GM12864 (cell line): ENCODE measurements at places on chromosomes 7 and 10.

DNA sequence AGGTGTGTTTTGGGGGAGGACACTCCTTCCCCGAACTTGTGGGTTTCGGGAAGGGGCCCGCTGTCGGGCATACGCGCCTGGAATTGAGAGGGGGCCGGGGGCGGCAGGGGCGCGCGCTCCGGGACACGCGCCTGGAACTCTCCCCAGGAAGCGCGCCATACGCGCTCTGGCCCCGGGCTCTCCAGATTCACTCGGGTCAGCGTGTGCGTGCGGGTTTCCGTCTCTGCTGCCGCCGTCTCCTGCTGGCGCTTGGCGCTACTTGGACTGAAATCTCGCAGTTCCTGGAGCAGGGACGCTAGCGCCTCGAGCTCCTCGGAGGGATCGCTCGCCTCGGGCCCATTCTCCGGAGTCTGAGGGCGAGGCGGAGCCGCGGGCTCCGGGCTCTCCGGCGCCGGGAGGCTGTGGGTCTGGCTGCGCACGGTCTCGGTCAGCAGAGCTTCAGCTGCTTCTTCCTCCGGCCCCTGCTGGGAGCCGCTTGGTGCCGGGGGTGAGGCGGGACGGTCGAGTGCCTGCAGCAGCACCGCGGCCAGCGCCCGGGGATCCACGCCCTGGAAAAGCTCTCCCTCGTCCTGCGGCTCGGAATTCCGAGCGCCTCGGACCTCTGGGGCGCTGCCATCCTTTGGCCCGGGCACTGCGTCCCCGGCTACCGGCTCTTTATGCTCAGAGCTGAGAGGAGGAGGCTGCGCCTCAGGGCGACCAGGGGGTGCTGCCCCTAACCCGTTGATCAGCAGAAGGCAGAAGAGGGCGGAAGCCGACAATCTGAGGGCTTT is 1.1 kb downstream of the VGF start:
- DNase-seq: no peak

- DNase-seq: no peak
Observed at GRCh38 chr10:6115824-6116350, 27.1 kb downstream of the RBM17 start.

GRCh38 chr7:34123316-34123715 is 218.0 kb downstream of the BMPER start:
- DNase-seq: no peak

- DNase-seq: no peak
Observed at GRCh38 chr7:123397746-123398338, 136.6 kb downstream of the IQUB start.

GRCh38 chr7:128835790-128836641 is 5.8 kb downstream of the FLNC start:
- DNase-seq: no peak

DNA sequence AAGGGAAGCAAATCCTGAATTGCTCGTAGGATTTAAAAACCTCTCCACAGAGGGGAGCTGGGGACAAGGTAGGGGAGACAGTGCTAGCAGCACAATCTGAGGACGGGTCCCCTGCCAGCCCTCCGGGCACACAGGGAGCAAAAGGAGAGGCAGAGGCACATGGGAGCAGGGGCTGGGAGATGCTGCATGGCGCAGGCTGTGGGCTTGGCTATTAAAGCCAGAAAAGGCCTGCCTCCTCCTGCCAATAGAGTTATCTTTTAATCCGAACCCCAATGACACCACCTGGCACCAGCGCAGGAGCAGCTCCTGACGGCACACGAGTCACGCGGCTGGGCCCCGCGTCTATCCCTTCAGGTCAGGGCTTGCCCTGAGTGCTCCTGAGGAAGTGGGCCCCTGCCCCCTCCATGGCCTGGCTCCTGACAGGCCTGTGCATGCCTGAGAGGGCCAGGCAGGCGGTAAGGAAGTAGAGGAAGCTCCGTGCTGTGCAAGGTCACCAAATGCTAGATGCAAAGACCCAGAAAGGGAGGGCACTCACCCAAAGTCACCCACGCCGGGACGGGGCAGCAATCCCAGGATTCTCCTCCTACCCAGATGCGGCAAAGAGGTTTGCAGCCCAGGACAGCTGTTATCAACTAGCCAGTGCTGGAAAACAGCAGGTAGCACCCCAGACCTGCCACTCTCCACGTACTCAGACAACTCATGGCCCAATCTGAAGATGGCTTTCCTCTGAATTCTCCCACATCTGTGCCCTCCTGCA is 28.1 kb downstream of the DLG5 start:
- no peak for DNase-seq

DNA sequence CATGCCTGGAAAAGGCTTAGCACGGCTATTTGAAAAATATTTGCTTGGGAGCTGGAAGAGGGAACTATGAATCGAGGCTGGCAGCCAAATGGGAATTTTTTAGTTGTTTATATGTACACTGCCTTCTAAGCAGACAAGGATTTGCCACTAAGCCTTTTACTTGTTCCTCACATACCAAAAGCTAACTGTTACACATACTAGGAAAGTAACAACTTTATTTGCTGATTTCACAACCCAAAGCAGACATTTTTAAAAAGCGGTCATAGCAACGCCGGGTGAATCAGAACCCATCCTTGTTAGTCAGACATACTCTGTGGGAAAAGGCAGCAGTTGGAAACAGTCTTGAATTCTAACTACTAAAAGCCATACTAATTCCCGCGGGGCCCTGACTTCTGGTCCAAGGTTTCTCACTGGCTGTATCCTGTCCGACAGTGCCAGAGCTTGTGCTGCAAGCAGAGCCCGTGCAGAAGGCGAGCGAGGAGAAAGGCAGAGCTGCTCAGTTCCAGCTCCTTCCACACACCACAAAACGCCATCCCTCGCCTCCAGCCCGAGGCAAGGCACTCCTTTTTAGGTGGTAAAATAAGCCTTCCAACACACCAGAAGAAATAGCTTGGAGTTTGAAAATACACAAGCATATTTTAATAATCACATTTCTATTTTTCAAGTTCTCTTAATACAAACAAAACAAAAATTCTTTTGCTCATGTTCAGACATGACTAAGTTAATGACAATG is 89.2 kb downstream of the RNF216 start:
- DNase-seq: no peak

GRCh38 chr7:111437736-111438135 is 124.6 kb downstream of the IMMP2L start:
- DNase-seq: no peak

DNA sequence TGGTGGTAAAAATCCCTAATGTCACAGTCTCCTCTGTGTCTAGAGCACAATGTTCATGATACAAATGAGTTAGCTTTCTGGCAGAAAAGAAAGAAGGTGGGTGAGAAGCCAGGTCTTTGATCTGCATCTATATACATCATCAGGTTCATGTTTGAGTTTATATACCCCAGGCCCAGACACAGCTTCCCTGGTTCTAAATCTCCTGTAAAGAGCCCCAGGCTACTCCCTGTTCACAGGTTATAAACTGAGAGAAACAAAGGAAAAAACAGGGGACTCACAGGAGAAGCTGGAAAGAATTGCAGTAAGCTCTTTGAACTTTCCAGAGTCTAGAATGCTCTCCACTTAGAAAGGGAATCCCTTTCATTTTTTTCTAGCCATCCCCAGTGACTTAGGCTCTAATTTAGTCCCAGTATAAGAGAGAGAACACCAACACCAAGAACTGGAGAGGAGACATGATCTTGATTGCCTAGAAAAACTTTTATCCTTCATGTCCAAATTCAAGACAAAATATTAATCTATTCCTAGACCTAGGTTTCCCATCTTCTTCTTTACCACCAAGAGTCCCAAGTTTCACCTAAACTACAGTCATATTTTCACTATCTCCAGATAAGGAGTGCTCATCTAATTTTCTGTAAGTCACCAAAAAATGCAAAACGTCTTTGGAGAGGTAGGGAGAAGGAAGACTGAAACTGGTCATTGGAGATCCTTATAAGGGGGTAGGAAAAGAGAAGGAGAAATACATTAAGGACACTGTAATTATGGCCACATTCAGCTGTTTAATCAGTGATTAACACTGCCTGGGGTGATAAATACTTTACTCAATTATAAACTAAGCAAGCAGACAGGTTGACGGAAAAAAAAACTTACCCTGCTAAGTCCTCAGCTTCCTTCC is 469 bp downstream of the MSS51 start:
- DNase-seq: no peak

GRCh38 chr7:136998495-136998894 is 130.0 kb downstream of the CHRM2 start:
- DNase-seq: no peak

DNA sequence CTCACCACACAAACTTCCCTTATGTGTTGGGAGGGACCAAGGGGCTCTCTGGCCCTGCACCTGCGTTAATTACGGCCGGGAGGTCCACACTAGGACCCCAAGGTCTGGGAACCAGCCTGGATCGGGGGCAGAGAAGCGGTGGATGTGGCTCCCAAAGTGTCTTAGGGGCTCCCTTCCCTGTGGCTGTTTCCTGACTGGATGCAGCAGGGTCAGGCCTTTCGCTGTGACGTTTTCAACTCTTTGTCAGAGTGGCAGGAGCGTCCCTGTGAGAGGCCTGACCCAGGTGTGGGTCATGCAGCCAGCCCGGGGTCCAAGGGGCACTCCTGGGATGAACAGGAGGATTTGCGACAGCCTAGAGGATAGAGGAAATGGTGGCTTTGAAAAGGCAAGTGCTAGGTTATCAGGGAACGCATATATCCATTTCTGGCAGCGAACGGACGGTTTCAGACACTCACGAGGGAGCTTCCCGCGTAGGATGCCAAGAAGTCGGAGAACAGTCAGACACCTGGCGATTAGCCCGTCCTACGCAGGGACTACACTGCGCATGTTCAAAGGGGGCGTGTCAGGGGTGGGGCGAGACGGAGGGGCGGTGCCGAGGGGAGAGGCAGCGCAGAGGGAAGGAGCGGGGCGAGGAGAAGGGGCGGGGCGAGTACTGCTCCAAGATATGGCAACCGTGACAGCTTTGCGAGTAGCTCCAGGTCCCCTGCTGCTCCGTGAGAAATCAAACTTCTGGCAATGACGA is 46.2 kb upstream of the ZNF716 start:
- DNase-seq: no peak

DNA sequence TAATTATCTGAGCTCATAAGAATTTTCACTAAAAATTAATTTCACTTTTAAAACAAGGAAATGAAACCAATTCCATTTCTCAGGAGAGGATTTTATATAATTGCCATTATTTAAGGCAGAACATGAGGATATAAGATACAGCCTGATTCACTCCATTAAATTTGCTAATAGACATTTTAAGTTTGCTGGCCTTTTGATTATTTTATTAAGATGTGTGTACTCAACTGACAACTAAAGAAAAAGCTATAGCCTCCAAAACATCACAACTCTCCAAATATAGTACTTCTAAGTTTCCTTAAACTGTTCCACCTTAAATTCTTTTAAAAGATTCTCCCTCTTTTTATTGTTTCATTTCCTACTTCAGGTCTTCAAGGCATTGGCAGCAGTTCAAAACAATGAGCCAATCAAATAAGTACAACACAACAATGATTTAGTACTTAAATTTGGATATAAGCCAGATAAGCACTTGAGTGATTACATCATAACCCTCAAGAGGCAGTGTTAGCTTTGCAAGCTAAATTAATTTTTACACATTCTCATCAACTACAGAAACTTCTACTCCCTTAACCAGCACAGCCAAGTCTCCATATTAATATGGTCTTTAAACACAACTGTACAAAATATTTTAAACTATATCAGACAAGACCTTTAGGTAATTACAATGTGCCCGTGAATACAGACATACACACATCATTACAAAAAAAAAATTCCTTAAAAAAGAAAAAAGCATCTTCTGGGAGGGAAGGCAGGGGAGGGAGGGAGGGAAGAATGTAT is 121.8 kb downstream of the KMT2C start:
- DNase-seq: no peak

GRCh38 chr7:47670729-47671128 is 88.8 kb upstream of the TNS3 start:
- DNase-seq: peak; percentile 96

- no peak for DNase-seq
Observed at GRCh38 chr7:26409661-26410547, 118.2 kb downstream of the SNX10 start.

DNA sequence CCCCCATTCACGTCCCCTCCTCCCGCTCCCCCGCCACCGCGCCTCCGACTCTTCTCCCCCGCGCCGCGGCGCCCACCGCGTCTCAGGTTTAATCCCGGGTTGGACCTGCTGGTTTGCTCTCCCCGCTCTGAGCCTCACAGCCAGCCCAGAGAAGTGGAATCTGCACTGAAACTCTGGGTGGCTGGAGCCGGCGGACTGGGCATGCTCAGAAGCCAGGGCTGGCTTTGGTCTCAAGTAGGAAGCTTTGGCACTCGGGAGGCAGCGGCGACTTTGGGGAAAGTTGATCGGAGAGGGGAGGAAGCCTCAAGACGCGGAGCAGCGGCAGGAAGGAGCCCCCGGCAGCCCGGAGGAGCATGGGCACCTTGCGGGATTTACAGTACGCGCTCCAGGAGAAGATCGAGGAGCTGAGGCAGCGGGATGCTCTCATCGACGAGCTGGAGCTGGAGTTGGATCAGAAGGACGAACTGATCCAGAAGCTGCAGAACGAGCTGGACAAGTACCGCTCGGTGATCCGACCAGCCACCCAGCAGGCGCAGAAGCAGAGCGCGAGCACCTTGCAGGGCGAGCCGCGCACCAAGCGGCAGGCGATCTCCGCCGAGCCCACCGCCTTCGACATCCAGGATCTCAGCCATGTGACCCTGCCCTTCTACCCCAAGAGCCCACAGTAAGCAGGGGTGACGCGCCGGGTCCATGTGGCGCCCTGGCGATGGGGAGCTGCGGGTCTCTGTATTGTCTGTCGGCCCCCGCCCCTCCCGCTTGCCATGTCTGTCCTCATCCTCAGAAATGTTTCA is at the start of gene PRKG1:
PRKG1 (plus strand) TSS at position 250 of the 791 bp plus-strand sequence.
- DNase-seq: no peak

GRCh38 chr7:96059075-96059474 is 262.8 kb downstream of the SLC25A13 start:
- DNase-seq: no peak

GRCh38 chr7:92737706-92738105 is 98.7 kb downstream of the CDK6 start:
- DNase-seq: peak; percentile 62

DNA sequence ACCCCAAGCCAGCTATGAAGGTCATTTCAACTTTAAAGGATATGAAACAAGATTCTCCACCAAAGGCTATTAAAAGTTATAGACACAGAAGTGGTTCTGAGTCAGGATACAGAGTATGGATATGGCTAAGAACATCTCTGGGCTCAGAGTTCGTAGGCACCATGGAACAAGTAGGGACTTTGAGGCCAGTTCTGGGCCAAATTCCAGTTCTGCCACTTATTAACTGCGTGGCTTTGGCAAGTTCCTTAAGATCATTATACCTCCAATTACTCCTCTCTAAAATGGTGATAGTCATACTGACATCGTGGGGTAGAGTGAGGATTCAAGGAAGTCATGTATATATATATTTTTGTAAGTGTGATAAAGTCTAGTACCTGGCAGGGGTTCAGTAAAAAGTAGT is 105.8 kb upstream of the NFE2L3 start:
- DNase-seq: no peak

GRCh38 chr7:82021036-82021435 is 251.2 kb upstream of the HGF start:
- DNase-seq: no peak

GRCh38 chr7:105219771-105220160 is 169.0 kb downstream of the SRPK2 start:
- no peak for DNase-seq

DNA sequence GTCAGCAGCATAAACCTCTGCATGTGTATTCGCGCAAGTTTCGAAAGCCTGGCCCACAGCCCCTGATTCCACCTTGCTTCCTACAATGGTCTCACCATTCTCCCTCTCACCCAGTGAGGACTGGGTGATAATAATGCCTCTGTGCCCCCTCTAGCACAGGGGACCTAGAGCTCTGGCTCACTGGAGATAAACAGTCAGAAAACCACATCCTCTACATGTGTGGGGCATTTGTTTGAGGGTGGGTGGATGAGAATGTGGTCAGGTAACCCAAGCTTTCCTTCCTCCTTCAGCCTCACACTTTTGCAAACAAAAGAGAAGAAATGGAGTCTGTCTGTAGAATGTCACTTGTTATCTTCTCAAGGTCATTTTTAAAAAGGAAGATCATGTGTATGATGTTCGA is 373.5 kb downstream of the KCNMA1 start:
- DNase-seq: no peak
